ENCODE measurements at places on chromosomes 7 and 10.

GRCh38 chr7:44757739-44758138, 9.1 kb downstream of the ZMIZ2 start:
- no peak overlapping the region for H3K27ac ChIP-seq
- H3K4me3 ChIP-seq: no peak overlapping the region
- peaks cover 59% of the 10 kb centered on the region for H3K36me3 ChIP-seq
- no peaks in the 10 kb centered on the region for H3K27me3 ChIP-seq
- no peak for DNase-seq
- H3K4me1 ChIP-seq: peaks cover 53% of the 10 kb centered on the region

GRCh38 chr7:26843705-26844104, 20.7 kb downstream of the SKAP2 start:
- H3K4me1 ChIP-seq: no peaks in the 10 kb centered on the region
- no peak for DNase-seq
- H3K27ac ChIP-seq: no peak overlapping the region
- no peak overlapping the region for H3K4me3 ChIP-seq
- no peaks in the 10 kb centered on the region for H3K36me3 ChIP-seq

DNA sequence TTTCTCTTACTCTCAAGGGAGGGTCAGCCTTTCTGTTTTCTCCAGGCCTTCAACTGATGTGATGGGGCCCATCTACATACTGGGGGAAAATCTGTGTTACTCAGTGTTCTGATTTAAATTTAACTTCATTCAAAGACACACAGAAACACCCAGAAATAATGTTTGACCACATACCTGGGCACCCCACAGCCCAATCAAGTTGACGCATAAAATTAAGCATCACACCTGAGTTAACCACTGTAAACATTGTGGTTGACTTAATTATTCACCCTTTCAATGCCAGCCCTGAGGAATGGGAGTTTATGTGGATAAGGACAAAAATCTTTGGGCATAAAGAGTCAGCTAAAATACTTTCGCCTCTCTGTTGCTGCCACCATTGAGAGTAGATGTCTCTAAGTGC, 10.0 kb upstream of the CHN2 start:
- DNase-seq: no peak
- no peaks in the 10 kb centered on the region for H3K36me3 ChIP-seq
- no peaks in the 10 kb centered on the region for H3K4me1 ChIP-seq
- no peak overlapping the region for H3K27ac ChIP-seq
- H3K4me3 ChIP-seq: no peak overlapping the region

- peaks cover 88% of the 10 kb centered on the region for H3K4me1 ChIP-seq
- peak overlapping the region; percentile 25 for H3K27ac ChIP-seq
- no peaks in the 10 kb centered on the region for H3K27me3 ChIP-seq
- no peak for DNase-seq
- no peak overlapping the region for H3K4me3 ChIP-seq
- H3K36me3 ChIP-seq: no peaks in the 10 kb centered on the region
Observed at GRCh38 chr10:71258446-71259145, 46.2 kb downstream of the UNC5B start.

GRCh38 chr10:43199684-43200537, 61.7 kb downstream of the CSGALNACT2 start:
- H3K4me3 ChIP-seq: no peak overlapping the region
- peaks cover 17% of the 10 kb centered on the region for H3K4me1 ChIP-seq
- peak; percentile 95 for DNase-seq
- H3K36me3 ChIP-seq: no peaks in the 10 kb centered on the region

GRCh38 chr10:52451817-52452216, 137.7 kb downstream of the DKK1 start:
- H3K27ac ChIP-seq: no peak overlapping the region
- DNase-seq: no peak
- no peak overlapping the region for H3K4me3 ChIP-seq

DNA sequence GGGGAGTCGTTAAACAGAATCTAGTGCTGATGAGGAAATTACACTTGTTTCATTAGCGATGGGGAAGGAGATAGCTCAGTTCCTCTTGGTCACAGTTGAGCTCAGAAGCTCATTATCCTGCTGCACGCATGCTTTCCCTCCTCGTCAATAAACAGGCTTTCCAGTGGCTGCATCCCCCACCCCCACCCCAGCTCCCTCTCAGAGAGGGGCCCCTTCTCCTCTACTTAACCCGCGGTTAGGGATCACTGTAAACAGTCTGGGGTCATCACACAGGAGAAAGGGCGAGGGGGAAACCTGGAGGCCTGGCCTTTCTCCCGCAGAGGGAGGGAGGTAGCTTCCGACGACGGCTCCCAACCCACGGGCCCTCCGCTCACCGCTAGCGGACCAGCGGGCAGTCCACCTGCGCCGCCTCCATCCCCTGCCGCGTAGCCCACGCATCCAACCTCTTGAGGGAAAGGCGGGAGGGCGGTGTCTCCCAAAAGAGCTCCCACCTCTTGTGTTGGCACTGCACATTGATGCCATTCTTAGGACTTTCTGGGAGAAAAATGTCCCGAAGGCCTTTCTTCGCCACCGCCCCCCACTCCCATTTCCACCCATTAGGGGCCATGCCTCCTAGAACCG, 80.8 kb downstream of the PAX2 start:
- H3K4me1 ChIP-seq: peaks cover 36% of the 10 kb centered on the region
- H3K27ac ChIP-seq: no peak overlapping the region
- DNase-seq: no peak
- peaks cover 20% of the 10 kb centered on the region for H3K27me3 ChIP-seq
- H3K36me3 ChIP-seq: no peaks in the 10 kb centered on the region

GRCh38 chr7:17902599-17902998, 37.7 kb downstream of the SNX13 start:
- H3K4me3 ChIP-seq: no peak overlapping the region
- no peak for DNase-seq
- H3K27me3 ChIP-seq: no peaks in the 10 kb centered on the region
- H3K27ac ChIP-seq: no peak overlapping the region

DNA sequence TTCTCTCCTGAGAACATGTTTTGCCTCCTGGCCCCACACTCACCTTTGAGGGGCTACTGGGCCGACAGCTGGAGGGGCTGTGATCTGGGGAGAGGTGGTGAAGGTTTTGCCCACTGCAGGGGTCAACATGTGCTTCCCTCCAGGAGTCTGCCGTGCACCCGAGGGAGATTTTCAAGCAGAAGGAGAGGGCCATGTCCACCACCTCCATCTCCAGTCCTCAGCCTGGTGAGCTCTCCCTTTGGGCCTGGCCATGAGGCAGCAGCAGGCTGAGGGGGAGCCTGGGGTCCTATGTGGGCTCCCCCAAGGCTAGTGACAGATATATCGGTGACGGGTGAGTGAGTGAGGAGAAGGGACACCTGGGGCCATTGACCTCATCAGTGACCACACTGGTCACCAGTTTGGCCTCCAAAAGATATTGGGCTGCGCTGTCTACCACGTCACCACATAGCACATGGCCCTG, 6.6 kb downstream of the PGAM2 start:
- no peak overlapping the region for H3K4me3 ChIP-seq
- DNase-seq: no peak
- no peaks in the 10 kb centered on the region for H3K27me3 ChIP-seq
- no peak overlapping the region for H3K27ac ChIP-seq

DNA sequence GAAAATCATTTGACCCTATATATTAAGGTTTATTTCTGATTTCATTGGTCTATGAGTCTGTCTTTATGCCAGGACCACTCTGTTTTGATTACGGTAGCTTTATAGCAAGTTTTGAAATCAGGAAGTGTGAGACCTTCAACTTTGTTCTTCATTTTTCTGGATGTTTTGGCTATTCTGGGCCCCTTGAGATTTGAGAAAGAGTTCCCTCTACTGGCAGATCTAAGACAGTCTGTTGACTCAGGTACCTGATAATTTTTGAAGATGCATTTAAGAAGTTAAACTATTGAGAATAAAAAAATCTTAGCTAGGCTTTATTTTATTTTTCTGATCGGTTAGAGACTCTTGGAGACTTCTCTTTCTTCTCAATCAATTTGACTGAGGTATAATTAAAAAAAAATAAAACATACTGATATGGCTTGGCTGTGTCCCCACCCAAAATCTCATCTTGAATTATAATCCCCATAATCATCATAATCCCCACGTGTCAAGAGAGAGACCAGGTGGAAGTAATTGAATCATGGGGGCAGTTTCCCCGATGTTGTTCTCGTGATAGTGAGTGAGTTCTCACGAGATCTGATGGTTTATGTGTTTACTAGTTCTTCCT, 209.2 kb downstream of the SNX10 start:
- H3K4me3 ChIP-seq: no peak overlapping the region
- no peaks in the 10 kb centered on the region for H3K36me3 ChIP-seq
- no peaks in the 10 kb centered on the region for H3K4me1 ChIP-seq
- no peak overlapping the region for H3K27ac ChIP-seq
- no peaks in the 10 kb centered on the region for H3K27me3 ChIP-seq
- no peak for DNase-seq

Data from vagina (tissue), 2 donors.